ENCODE measurements at places on chromosomes 2 and 18.

DNA sequence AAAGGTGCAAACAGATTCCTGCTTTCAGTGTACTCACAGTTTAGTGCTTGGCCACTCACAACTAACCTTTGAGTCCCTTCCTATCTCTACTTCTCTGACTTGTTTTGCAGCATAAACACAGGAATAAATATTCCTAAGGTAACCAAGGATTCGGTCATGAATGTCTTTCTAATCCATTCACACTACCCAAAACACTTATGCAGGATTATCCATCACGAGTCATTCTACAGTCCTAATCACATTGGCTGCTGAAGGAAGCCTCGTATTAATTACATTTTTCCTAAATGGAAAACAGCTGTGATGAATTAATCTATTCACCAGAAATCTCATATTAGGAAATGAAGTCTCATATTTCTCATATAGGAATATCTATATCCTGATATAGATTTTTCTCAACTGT, 16.3 kb downstream of the RDH14 start:
- no peak for DNase-seq

DNA sequence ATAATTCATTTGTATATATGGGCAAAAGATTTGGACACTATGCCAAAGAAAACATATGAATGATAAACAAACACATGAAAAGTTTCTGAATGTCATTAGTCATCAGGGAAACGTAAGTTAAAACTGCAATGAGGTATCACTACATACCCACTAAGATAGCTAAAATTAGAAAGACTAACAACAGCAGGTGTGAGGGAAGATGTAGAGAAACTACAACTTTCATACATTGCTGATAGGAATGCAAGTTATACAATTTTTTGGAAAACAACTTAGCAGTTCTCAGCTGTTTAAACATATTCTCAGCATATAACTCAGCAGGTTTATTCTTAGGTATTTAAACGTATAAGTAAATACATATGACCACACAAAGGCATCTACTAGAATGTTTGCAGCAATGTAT, 563.5 kb upstream of the KLHL29 start:
- DNase-seq = no peak

- no peak for DNase-seq
These were observed 1247.6 kb downstream of the CNTNAP5 start for GRCh38 chr2:125272651-125273050.

DNA sequence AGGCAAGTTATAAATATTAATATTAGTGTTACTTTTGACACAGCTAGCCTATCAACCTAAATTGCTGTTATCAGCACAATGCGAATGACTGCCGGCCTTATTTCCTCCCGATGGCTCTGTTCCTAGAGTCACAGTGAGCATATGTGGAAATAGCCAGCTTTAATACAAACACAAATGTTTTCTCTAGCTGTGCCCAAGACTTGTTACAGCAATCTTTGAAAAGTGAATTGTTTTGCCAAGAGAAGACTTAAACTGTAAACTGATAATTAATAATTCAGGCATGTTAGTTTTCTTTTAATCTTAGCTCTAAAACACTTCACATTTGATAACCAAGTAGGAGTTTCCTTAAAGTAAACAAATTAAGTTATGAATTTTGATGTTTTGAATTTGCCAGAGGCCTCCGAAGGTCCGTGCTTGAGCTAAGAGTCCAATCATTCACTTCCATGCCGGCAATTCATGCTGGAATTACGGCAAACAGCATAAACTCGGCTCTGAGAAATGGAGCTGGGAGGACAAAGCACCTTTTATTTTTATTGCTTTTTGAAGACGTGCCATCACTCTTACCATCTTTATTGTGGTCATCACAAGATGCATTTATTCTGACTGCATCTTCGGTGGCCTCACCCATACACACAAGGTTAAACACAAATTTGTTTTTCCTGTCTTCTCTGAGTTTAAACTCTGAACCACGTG, 184.5 kb upstream of the CWC22 start:
- DNase-seq = no peak

- no peak for DNase-seq
These were observed 41.6 kb downstream of the MGAT5 start for GRCh38 chr2:134295441-134295840.

GRCh38 chr18:23912356-23912755, 102.2 kb upstream of the TTC39C start:
- DNase-seq = no peak

- DNase-seq = no peak
These were observed 37.7 kb upstream of the TBC1D8 start for GRCh38 chr2:101188683-101189405.

All from suppressor macrophage (primary cell).